Pons (tissue), 1 donor: ENCODE measurements at places on chromosomes 1 and 21.

DNA sequence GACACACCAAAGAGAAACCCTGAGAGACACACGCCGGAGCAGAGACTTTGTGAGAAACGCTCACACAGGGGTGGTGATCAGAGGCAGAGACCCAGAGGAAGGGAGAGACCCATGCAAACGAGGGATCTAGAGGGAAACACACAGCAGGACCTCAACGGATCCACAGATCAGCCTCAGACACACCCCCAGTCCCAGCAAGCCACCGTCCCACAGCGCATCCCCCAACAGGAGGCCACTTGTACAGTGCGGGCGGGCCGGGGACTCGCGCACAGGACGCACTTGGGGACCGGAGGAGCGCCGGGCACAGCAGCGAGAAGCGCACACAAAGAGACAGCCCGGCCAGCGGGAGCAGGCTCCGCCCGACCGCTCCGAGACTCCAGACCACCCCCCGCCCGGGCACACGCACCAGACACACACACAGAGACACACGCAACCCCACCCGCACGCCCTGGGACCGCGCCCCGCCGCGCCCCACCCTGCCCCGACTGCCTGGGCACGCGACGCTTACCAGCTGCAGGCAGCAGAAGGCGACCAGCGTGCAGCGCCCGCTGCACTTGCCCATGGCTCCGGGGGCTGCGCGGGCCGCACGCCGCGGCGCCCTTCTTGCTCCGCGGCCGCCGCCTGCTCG is 587 bp downstream of the NKAIN1 start:
- DNase-seq = no peak

GRCh38 chr1:85225624-85226380 is 25.0 kb upstream of the SYDE2 start:
- no peak for DNase-seq

DNA sequence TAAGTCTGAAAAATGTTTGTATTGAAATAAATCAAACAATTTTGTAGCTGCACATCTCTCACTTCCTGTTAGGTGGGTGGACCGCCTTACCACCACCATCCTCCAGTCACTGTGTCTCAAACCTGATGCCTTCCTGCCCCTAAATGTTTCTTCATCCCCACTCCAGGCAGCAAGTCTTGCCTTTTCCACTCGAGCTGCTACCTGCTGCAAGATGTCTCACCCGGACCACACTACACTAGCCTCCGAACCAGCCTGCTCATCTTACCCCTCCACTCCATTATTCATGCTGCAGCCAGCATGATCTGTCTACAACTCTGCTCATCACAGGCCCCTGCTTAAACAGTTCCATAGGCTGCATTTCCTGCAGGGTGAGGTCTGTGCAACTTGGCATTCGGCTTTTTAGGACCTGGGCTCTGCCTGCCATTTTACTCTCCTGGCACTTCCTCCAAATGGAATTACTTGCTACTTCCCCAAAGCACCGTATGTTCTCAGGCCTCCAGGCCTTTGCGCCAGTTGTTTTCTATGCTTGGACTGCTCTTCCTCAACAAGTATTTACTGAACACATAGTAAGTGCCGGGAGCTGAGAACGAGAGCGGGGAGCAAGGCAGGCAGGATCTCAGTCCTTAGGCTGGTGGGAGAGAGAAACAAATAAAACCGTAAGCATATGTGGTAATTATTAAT is 5.2 kb upstream of the SF3A3 start:
- DNase-seq = no peak

DNA sequence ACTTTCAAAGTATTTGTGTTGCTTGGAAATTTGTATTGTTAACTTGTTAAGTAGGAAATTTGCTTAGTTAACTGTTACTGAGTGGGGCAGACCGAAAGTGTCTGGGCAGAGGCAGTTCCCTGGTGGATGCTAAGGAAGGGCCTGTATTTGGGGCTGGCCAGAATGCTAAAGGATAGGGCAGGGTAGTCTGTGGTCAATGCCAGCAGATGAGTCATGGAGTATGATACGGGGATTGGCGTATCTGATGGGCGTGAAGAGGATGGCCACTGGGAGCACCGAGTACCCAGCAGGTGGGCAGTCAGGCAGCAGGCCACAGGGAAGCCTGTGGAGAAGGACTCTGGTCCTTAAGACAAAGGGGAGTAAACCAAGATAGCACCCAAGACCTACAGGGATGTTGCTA is 46.6 kb upstream of the SCAF4 start:
- DNase-seq = no peak

GRCh38 chr1:78839704-78840277 is 166.7 kb downstream of the ADGRL4 start:
- peak; percentile 62 for DNase-seq
